ENCODE measurements at places on chromosomes 6 and 20. TPM values are rescaled to one million over a fixed set of nuclear protein-coding genes. Genes with fewer than 3 reads are reported as not detected.

RAB32 gene
- total RNA-seq, result not detected

UBE2C gene
- total RNA-seq, result 185 TPM

IRF4 gene
- 438 TPM for total RNA-seq

HCRTR2 gene
- total RNA-seq, result not detected

KCNS1 gene
- 0.56 TPM for total RNA-seq

FGD2 gene
- 1.8 TPM for total RNA-seq

RAD21L1 gene
- total RNA-seq, result not detected

TNNC2 gene
- not detected for total RNA-seq

LAMA4 gene
- total RNA-seq, result not detected

SLC17A1 gene
- not detected for total RNA-seq

GABRR2 gene
- total RNA-seq, result not detected

TIAM2 gene
- 2.5 TPM for total RNA-seq

ADGRF4 gene
- total RNA-seq, result not detected

MPIG6B gene
- 0.16 TPM for total RNA-seq

OXT gene
- not detected for total RNA-seq

TAF4 gene
- 16.4 TPM for total RNA-seq

DNMT3B gene
- total RNA-seq, result 2.6 TPM
